ENCODE measurements at places on chromosomes 2 and 18.

DNA sequence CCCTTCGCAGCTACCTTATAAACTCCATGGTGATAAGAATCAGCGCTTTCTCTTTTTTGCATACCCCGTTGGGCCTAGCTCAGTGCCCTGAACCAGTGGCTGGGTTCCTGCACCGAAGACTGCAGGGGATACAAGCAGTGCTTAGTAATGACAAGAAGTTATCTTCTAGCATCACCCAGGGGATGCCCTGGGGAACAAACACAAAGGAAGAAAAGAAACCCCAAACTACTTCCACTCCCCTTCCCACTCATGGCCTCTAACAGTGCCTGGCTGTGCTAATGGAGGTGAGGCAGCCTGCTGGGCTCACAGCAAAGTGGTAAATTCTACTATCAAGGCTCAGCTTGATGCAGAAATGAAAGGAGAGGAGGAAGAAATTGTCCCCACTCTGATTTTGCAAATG lies 314.7 kb downstream of the TXNL1 start:
- DNase-seq, result no peak

GRCh38 chr2:239778861-239779558 lies 246.1 kb downstream of the NDUFA10 start:
- DNase-seq, result no peak

DNA sequence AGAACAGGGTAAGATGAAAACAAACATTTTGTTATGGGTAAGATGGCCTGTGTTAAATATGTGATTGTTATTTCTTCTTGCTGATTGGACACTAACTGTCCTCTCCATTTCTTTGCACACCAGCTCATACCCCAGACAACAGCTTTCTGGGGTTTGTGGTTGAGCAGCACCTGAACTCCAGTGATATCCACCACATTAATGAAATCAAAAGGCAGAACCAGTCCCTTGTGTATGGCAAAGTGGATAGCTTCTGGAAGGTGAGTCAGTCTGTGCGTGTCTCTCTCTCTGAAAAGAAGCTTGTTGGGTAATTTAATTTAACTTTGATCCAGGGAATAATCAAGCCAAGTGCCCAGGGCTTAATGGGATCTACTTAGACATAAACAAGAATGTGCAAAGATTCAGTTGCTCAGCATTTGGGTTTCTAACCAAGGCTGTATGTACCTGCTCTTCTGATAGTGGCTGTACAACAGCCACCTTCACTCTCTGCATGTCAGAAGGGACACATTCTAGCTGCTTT lies 108.3 kb downstream of the MGAT5 start:
- no peak for DNase-seq

DNA sequence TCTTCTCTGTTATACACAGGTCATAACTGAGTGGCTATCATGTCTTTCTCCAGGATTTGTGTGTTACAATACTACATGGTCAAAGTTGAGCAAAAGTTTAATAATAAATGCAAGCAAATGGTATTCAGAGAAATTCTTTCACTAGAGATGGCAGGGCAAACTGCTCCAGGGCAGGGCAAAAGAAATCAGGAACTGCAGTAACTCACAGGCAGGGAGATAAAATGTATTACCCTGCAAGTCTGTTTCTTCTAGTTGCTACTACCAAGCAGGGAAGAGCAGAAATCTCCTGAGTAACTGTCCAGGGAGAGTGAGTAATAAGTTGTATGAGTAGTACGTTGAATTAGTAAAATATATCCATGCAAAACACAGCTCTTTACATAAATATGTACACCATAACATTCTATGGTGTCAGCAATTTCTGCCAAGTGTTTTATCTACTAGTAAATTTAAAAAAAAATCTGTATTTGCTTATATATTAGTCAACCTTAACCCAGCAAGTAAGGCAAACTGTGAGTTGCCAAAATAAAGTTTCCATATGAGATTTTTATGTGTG lies 404.1 kb downstream of the ZEB2 start:
- DNase-seq, result no peak

- DNase-seq, result peak; percentile 10
These were observed 38.5 kb downstream of the ASAP2 start for GRCh38 chr2:9244985-9245544.

DNA sequence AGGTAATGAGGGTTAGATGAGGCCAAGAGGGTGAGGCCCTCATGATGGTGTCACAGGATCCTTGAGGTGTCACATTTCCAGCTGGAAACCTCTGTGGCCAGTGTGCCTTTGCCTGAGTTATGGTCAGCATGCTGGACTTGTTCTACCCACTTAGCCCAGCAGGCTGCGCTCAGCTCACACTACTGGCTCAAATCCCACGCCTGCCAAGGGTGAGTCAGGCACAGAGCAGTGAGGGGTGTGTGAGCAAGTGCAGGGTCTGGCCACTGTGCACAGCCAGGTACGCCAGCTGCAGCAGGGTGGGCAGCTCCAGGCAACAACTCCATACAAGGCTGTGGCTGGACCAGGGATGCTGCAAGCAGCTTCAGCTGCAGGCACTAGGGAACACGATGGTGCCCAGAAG lies 616.6 kb upstream of the FSHR start:
- DNase-seq, result no peak

DNA sequence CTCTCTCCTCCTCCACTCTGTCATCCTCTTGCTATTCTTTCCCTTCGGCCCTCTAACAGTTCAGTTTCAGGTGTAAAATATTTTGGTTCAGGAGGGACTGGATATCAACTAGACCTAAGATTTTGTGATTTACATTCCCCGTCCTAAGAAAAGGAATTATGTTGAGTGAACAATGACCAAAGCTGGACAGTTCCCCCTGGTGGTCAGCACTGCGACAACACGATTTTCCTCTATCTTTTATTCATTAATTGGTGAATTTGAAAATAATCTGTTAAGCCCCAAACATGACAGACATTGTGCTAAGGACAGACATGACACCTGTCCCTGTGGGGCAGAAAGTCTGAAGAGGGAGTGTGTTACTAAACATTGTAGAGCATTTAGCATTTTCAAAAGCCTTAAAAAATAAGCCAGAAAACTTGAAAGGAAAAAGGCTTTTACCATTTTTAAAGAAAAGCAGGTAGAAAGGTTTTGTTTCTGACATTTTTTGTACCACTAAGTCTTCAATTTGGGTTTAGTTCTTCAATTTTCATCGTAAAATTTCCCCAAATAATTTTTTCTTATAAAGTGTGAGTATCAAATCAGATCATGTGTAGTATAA lies 28.4 kb upstream of the GTF2A1L start:
- peak; percentile 5 for DNase-seq

GRCh38 chr2:109305490-109306167 lies 176.6 kb downstream of the SH3RF3 start:
- DNase-seq, result no peak

- no peak for DNase-seq
These were observed 2.1 kb downstream of the KIDINS220 start for GRCh38 chr2:8835279-8835678.

GRCh38 chr2:205405752-205406151 lies 276.5 kb upstream of the NRP2 start:
- no peak for DNase-seq

GRCh38 chr2:164792316-164793170 lies 49.1 kb downstream of the COBLL1 start:
- DNase-seq, result no peak

GRCh38 chr2:119005555-119005954 lies 63.6 kb downstream of the MARCO start:
- no peak for DNase-seq

DNA sequence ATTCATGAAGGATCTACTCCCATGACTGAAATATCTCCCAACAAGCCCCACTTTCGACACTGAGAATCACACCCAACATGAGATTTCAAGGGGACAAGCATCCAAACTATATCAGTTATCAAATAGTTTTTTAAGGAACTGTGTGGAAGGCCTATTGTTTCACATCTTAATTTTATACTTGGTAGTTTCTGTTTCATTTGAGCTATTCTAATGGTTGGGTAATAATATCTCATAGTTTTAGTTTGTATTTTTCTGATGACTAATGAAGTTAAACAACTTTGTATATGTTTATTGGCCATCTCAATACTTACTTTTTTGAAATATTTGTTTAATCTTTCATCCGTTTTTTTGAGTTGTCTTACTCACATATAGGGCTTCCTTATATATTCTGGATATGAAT lies 135.0 kb downstream of the SCG2 start:
- DNase-seq, result no peak

DNA sequence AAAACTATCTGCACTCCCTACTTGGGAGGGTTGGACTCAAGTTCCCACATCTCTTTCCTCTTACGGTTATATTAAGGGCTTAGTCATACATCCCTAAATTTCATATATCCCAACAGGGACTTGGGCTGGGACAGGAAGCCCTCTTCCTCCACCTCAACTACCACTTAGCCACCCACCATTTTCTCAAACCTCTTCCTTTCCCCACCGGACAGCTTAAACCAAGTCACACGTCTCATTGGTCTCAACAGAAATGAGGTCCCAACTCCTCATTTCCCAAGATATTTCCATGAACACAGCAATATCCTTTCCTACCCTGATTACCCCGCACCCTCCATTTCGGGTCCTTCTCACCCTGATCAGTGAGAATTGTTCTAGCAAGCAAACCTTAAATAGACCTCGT lies 736 bp downstream of the ZSCAN30 start:
- DNase-seq, result no peak

DNA sequence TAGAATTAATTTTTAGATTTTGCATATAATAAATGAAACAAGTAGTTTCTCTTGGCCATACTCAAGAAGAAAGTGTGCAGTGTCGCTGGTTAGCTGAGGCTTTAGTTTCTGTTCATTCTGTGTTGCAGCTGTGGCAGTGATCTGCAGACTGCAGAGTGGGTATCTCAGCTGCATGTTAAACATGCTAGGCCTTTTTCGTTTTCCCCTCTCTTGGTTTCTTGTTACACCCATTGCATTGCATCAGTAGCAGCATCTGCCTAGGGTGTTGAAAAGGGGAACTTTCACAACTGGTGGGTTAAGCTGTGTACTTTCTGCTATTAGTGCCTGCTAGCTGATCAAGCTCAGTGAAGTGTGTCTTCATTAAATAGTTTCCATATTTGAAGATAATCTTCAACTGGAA lies 51.3 kb downstream of the ACSL3 start:
- DNase-seq, result no peak

GRCh38 chr2:191202881-191203397 lies 42.3 kb upstream of the MYO1B start:
- no peak for DNase-seq

DNA sequence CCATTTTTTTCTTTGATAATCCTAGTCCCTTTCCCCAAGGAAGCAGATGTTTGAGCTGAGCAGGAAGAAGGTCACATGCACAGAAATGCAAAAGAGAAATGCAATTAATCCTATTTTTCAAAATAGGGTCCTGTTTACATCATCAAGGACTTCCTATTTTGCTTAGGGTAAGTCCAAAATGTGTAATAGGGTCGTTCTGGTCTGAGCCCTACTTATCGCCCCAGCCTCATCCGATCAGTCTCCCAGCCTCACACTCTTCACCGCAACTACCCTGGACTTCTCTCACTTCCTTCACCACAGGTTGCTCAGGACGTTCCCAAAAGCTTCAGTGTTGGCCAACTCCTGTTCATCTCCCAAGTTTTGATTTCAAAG lies 32.8 kb downstream of the FOSL2 start:
- DNase-seq, result no peak

DNA sequence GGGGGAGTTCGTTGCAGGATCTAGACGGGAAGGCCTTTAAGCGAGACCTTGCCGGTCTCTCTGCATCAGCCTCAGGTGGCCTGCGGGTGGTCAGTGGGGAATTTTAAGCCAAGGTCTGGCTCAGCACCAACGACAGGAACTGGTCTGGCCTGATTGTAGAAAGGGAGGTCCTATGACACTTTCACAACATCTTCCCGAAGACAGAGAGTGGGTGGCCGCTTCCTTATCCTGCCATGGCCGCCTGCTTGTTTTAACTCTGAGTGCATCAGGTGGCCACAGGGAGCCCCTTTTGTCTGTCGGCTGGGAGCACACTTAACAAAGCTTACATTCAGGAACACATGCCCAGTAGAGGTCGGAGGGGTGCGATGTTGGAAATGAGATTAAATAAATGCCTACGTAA lies 363.7 kb upstream of the MYT1L start:
- DNase-seq, result no peak

GRCh38 chr2:169509298-169509885 lies at the start of gene KLHL41:
TSS of gene KLHL41 (plus strand) at chr2:169509702. CDS start at chr2:169509779, 77 bp downstream.
- DNase-seq, result no peak

DNA sequence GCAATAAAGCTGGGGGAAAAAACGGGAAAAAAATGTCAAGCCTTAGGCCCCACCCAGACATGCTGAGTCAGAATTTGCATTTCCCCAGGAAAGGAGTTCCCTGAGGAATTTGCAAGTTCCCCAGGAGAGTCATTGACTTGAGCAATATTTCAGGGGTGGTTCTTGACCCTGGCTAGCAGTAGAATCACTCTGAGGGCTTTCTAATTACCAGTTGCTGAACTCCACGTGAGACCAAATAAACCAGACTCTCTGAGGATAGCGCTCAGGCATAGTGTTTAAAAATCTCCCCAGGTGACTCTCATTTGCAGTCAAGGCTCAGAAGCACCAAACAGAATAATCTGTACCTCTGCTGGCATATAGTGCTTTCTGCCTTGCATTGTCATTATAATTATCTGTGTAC lies 48.7 kb downstream of the C1QL2 start:
- DNase-seq, result no peak

GRCh38 chr18:26459340-26459739 lies 89.0 kb downstream of the KCTD1 start:
- DNase-seq, result no peak

DNA sequence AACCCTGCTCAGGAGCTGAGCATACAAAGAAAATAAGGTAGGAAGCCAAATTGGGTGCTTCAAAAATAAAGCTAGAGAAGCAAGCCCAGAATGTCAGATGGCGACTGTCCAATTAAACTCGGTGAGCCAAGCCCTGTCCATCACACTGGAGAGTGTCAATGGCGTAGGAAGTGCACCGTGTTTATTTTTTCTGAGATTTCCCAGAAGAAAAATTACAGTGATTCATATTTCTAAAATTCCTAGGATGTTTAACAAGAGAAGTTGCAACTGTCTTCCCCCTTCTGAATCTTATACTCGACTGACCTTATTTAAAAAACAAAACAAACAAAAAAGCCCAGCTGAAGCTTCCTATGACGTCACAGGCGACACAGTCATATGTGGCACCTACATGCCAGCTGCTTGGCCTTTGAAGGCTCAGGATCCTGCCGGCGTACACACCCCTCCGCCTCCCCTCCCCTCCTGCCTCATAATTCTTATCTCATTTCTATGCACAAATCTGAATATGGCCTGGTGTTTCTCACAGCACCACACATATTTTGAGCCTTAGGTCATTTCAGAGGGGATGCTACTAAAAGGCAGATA lies 60.8 kb downstream of the MBP start:
- DNase-seq, result no peak

GRCh38 chr2:197286805-197287595 lies 23.6 kb downstream of the ANKRD44 start:
- no peak for DNase-seq

Measured in activated CD4-positive, alpha-beta T cell treated with anti-CD3 and anti-CD28 coated beads, Interleukin-2, amount 50 U/mL, for 48 hours (primary cell).